ENCODE measurements at places on chromosomes 2 and 18.
A peak's percentile ranks its signal among the peaks of the same experiment; 100 is the strongest.

DNA sequence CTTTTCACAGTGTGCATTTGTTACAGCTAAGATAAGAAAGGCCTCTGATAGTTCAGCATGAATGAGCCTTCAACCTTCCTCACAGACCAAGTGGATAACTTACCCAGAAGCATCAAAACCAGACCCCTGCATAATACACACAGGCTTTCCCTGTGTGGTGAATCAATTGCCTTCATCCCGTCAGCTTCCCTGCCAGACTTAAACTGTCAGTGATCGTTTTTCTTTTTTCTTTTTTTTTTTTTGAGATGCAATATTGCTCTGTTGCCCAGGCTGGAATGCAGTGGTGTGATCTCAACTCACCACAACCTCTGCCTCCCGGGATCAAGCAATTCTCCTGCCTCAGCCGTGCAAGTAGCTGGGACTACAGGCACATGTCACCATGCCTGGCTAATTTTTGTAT is 20.5 kb upstream of the SLC35F5 start:
- no peak for DNase-seq

DNA sequence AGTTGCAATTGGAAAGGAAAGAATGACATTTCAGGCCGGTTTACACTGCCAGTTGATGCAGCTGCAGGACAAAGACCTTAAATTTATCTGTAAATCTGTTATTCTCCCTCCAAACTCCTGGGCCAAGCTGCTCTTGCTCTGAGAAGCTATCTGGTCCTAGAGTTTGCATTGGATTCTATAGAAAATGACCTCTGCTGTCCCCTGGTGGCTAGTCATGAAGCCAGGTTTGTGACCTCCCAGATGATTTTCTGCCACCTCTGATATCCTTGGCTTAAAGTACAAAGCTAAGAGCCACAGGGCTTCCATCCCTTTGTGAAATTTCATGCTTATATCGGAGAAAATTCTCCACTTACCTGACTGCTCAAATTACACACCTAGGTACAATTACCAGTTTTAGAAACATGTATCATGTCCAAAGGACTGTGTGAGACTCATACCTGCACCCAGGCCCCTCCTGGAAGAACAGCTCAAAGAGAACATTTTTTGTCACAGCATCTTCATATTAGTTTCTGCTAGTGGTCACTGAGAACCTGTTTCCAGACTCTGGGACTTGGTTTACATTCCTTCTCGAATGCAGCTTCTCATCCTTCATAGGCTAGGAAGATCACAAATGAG is 28.9 kb upstream of the IER3IP1 start:
- no peak for DNase-seq

DNA sequence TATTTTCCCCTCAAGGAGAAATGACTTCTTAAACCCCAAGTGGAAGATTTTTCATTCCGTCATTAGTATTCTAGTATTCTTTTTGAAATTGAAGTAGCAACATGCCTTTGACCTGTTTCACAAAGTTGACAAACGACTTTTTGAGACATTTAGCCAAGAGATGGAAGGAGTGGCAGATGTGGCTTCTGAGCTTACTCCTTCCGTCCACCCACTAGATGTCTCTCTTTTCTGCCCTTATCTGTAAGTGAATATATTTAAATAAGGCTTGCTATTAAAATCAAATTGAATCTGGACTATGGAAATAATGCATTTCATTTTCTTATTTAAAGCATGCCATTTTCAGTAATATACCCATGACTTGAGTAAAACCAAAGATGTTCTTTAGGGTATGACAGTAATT is 74.1 kb downstream of the ACTR3 start:
- DNase-seq: no peak

GRCh38 chr18:56967035-56967434 is 179.9 kb upstream of the BOD1L2 start:
- no peak for DNase-seq

- DNase-seq: no peak
Observed at GRCh38 chr2:26917135-26917836, 53.2 kb upstream of the MAPRE3 start.

- no peak for DNase-seq
Observed at GRCh38 chr2:33366473-33366872, 110.0 kb upstream of the RASGRP3 start.

- peak; percentile 63 for DNase-seq
Observed at GRCh38 chr18:9575558-9575957, 38.8 kb downstream of the PPP4R1 start.

- no peak for DNase-seq
Observed at GRCh38 chr2:120809609-120810440, 74.2 kb downstream of the GLI2 start.

DNA sequence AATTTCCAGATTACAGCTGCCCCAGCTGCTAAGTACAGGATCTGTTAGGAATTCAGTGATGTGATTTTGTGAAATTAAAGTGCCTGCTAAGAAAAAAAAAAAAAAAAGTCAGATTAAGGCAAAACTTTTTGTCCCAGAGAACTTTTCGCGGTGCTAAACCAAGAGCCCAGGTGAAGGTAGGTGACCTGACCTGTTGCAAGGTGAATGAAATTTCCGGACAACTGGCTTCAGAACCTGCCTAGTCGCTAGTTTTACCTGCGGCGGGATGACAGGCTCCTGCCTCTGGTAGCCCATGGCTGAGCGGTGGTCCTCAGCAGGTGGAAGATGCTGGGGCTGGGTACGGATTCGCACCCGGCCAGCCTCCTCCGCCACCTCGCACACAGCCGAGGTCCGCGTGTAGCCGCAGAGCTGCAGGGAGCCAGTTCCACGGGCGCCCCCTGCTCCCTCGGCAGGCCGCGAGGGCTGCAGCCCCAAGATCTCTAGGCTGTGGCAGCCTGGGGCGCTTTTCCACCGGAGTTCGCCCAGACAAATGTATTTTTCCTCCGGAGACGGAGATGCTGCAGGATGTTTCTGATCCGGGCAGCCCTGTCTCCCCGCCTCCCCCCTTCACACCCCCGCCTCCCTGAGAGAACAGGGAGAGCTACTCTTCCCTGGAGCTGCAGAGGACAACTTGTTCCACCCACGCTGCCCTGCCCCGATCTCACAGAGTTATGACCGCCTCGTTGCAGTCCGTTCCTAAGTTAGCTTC is at the start of gene SLC38A11:
TSS of gene SLC38A11 (minus strand) at position 572 of the 748 bp plus-strand sequence. CDS start at position 294, 278 bp downstream.
- no peak for DNase-seq

DNA sequence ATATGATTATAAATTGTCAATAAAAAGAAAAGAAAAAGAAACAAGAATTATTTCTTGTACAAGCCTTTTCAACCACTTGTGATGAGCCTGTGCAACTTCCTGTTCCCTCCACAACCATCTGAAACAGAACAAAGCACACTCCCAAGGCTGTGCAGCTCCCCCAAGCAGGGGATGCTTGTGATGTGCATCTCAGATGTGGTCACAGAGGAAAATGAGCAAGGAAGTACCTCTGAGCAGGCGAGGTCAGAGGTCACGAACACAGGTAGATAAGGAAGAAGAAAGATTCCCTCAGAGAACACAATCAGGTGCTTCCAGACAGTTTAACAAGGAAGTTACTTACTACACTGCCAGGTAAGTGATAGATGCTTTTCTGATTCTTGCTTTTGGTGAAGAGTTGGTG is 274.8 kb upstream of the SLC39A10 start:
- no peak for DNase-seq

DNA sequence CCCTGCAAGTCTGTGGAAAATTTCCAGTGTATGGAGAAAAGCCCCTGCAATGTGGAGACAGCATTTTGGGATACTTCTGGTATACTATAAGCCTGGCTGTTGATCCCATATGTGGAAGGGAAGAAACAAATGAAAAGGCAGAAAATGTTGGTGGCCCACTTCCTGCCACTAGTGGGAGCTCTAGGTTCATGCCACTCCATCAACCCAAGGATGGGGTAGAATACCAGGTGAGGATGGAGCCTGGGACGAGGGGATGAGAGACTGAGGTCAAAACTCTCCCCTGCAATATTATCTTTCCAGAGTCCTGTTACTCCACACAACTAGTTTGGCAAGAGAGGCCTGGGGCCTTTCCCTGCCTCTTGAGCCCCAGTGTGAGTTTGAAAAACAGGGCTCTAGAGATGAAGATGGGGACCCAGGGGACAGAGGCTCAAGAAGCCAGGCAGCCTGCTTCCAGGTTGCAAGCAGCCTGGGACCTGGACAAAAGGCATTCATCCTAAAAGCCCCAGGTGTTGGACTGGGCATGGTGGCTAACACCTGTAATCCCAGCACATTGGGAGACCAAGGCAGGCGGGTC is 31.9 kb downstream of the BMP10 start:
- peak; percentile 22 for DNase-seq
